Fibroblast of skin of left biceps (primary cell): ENCODE measurements at places on chromosomes 7 and 10.

GRCh38 chr7:86130268-86130667, 513.4 kb upstream of the GRM3 start:
- no peak for DNase-seq

DNA sequence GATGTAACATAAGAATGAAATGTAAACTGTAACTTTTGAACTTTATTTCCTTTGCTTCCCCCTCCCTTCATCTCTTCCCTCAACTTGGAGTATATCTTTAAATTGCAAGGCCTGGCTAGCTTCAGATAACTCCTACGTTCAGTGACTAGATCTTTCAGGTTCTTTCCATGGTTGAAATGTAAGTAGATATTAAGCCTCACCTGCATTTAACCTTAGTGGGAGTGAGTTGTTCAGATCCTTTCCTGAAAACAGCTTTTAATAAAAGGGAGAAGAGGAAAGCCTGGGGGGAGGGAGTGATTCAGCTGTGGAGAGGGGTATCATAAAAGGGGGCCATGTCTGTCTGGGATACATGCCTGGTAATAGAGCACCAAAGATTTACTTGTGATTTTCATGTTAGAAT, 19.0 kb upstream of the PRPS1L1 start:
- DNase-seq, result no peak

DNA sequence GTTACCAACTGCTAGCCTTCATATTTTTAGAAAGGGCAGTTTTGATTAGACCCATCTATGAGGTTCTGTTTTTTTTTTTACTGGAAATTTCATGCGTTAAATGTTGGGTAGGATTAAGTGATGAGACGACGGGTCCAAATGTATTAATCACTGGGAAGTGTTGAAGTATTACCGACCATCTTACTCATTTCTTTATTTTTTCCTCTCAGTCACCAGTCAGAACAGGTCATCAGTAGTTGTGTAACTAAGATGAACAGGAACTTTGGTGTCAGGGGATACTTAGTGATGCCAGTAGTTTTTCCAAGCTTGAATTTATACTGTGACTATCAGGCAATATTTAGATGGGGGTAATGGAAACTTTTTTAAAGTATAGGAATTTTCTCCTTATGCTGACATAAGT, 14.2 kb downstream of the TFAM start:
- no peak for DNase-seq

DNA sequence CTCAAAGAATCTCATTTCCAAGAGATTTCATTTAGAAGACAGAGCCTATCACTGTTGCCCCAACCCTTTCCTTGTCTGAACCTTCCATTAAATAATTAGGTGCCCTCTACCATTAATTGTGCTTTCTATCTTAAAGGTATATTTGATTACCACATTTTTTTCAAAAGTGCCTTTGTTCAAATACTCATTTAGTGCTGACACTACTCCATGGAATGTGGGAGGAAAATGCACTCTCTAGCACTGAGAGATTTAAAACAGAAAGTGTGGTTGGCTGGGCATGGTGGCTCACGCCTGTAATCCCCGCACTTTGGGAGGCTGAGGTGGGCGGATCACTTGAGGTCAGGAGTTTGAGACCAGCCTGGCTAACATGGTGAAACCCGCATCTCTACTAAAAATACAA, 119.8 kb downstream of the CACNA2D1 start:
- DNase-seq, result no peak

DNA sequence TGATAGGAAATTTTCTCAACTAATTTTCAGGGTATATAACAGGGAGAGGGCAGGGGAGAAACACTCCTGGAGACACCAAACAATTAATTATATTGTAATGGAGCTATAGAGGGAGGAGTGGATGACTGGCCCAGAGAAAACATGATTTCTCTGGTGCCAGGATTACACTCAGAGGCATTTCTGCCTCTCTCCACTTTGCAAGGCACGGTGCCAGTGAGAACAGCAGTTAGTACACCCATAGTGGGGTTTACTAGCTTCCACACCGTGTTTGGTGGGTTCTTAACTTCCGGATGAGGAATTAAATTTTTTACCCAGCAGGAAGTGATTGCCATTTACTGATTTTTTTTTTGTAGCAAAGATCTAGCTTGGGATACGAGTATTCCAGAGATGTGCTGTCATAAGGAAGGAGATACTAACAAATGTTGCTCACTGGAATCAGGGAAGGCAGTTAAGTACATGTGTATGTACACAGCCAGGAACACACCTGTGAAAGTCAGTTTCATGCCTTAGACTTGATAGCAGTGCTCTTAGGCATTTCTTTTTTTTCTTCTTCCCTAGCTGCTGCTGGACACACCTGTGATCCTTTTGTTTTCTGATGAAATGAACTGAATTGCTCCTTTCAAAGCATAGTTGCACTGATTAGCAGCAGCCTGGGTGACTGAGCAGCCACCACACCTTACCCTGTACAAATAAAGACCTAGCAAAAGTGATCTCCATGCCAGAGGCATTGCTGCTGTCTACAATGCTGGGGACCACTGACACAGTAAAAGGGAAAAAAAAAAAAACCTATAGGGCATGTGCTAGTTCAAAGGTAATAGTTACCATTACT, 58.1 kb downstream of the POLL start:
- no peak for DNase-seq

- no peak for DNase-seq
Observed at GRCh38 chr10:113555751-113556150, 2.9 kb downstream of the HABP2 start.

DNA sequence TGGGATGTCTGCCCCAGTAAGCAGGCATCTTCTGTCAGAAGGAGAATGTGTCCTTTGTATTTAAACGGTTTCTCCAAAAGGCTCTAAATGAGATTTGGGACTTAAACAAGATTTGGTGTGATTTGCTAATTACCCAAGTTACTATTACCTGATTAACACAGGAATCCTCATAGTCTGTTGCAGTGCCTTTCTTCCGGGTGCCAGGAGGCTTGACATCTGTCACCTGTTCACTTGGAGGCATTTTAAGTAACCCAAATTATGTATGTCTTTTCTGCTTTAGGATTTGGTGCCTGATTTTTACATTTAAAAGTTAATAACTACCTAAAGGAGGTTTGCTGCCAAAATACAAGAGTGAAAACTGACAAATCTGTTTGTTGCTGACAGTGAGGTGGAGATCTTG, 587.9 kb upstream of the GALNT17 start:
- DNase-seq, result no peak

DNA sequence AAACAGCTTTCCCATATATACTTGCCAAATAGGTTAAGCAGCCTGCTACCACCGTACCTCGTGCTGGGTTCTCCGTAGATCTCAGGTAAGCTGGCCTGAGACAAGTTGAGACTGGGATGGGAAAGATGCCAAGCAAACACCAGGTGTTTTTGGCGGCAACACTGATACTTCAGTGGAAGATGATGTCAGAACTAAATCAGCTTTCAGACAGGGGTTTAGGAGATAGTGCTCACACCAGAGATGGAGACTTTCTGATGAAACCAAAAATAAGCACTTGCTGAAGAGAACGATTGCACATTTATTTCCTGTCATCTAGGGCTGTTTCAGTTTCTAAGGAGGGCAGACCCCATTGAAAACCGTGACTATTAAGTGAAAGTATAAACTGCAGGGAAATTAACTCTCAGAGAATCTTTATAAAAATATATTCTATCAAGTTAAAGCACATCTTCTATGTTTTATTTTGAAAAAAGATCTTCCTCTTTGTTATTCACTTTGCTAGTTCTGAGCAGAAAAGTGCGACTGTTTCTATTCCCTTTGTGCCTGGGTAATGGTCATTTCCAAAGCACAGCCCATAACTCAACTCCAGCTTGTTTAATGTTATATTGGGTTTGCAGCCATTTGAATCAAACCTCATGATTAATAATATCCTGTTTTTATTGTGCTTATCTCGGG, 149.9 kb downstream of the CPED1 start:
- DNase-seq, result no peak

DNA sequence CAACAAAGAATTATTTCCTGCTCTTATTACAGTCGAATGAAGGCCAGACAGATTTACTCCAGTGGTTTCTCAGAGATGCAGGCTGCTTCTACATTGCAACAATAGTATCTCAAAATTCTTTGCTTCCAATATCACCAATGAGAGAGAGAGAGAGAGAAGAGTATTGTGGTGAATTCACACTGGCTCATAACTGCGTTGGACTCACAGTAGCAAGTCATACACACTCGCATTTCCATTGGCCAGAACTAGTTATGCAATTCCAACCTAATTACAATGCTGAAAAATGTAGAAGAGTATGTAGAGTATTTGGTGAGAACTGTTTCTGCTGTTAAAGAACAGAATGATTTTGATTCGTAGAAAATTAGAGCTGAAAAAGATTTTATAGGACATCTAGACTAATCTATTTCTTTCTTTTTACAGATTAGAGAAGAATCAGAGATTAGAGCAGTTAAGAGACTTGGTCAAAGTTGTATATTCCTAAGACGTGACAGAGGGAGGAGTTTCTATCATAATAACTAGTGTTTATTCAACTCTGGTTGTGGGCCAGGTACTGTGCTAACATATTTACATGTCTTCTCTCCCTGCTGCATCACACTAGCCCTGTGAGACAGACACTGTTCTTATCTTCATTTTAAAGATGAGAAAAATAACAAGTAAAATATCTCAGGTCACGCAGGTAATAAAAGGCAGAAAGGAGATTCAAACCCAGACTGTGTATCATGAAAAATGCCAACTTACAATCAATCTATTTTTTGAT, 34.6 kb upstream of the PDK4 start:
- DNase-seq, result no peak

GRCh38 chr7:128279124-128279713, 38.1 kb downstream of the LEP start:
- no peak for DNase-seq

DNA sequence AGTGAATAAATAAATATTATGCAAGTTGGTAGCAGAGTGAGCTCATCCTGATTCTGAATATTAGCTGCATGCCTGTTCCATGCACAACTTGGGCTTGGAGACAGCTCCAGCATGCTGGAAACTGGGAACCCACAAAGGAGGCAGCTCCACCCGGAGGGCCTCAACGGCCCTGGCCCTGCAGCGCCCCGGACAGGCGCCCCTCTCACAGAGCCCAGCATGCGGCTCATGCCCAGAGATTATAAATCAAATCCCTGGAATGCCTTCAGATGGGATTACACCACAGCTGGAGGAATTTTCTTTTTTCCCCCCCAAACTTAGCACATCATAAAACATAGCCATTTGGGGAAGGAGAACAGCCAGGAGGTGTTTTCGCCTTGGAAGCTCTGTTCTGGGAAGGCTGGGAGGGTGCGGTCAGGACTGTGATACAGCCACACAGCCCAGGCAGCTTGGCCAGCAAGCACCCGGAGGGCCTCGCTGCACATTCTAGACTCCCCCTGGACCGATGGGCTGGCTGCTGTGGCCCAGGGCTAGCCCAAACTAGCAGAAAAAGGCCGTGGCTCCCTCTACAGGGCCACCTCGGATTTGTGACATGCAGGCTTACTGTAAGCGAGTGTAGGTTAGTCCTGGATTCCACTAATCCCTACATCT, 102.4 kb downstream of the PTPN20 start:
- no peak for DNase-seq

- no peak for DNase-seq
Observed at GRCh38 chr10:36597756-36598320, 527.6 kb upstream of the ANKRD30A start.

DNA sequence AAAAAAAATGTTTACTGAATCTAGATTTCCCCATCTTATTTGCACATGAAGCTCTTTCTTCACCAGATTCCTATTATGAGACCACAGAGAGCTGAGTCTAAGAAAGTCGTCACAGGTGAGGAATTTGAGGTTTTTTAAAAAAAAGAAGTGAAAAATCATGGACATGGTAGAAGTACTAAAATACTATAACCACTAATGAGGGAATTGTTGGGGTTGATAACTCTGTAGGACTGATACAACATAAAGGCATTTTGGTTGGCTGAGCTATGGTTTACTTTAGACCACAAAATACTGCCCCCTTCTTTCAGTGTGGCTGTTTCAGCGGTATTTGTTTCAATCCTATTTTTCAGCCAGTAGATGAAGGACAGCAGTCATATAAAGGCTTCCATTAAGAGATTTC, 1111.3 kb downstream of the TYW1 start:
- DNase-seq, result peak; percentile 82

DNA sequence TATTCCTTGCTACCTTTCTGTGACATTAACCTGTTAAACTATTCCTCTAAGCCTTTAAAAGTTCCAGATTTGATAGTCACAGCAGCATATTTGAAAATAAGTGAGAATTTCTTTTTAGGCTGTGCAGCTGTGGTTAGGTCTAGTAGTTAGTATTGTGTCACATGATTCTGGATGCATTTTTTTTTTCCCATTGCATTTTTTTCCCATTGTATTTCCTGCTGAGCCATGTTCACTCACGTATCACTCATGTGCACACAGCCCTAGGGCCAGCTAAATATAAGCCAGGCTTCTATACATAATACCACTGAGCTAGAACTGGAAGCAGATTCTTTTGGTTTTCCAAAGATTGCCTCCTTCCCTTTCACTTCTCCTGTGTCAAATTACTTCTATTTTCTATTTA, 37.4 kb downstream of the DNAJC9 start:
- DNase-seq, result no peak

- DNase-seq, result no peak
Observed at GRCh38 chr7:30665043-30665442, 17.2 kb downstream of the CRHR2 start.

GRCh38 chr10:97426776-97427570, 982 bp downstream of the PGAM1 start:
- no peak for DNase-seq

DNA sequence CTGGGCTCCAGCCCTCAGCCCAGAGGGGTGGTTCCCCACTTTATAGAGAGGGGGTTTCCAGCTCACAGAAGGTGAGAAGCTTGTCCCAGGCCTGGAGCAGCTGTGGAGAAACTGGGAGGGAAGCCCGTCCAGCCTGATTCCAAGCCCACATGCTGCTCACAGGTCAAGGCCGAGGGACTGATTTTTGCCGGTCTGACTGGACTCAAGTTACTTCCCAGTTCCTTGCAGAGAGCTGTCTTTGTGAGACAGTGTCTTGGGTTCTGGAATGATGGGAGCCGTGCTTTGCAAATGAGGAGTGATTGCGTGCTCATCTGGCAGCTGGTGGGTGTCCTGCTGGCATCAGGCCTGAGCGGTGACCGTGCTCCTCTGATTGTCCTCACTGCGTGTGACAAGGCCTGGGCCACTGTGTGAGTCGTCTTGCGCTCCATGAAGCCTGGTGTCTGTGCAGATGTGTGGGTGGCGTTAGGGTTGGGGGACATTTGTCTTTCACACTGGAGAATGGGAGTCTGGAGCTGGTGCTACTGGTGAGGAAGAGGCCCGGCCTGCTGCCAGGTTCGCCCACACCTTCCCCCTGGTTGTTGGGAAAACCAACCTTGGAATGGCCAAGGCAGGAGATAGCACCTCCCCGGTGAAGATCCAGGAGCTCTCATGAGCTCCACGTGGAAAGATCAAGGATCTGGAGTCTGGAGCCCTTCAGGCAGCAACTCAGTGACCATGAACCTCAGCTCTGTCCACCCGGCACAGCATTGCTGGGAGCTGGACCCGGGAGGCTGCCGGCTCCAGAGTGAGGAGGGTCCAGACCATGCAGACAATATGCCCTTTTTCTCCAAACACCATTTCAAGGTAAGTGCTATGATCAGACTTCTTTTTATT, 129.6 kb downstream of the SMURF1 start:
- no peak for DNase-seq

DNA sequence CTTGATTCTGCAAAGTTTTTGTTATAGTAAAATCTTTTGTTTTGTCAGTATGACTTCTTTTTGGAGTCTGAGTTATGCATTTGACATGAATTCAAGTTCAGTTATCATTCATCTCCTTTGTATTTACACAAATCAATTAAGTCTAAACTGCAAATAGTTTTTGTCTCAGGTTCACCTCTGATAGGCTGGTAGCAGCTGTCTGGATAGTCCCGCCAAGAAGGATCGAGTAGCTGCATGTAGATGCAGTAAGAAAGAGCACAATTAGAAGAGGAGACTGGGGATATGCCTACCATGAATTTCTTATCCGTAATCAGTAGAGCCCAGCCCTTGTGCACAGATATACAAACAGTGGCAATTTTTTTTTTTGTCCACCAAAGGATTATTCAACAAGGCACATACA, 392.5 kb upstream of the ETV1 start:
- no peak for DNase-seq
